ENCODE measurements at places on chromosomes 1 and 21.

DNA sequence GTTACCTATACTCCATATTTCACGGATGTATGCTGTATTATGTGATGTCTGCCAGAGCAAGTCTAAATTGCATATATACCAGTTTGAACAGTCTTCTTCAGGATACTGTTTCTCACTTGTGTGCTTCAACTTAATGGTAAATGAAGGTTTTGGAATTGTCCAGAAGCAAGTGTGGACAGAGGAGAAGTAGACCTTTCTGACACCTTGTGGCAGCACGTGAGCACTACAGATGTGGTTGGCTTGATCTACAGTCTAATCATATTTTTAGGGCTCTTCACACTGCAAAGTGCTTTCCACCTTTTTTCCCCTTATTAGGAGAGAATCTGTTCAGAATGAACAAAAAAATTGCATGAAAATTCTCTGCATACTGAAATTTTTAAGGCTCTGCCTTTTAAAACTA lies 10.9 kb downstream of the MORC3 start:
- no peak for DNase-seq

DNA sequence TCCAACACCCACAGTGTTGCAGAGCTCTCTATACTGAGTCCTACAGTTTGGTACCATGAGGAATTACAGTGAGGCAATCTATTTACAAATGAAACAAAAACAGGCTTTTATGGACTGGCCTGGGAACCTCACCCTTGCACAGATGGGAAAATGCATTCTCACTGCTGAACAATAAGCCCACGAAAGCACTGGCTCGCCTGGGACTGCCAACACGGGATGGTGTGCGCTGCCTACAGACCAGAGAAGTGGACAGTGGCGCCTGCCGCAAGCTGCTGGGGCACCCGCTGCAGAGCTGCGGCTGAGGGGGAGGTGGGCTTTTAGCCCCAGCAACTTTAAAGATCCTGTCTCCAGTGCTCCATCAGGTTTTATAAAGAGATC lies 28.5 kb upstream of the ABCG1 start:
- no peak for DNase-seq

GRCh38 chr1:235941876-235942624 lies 75.3 kb upstream of the LYST start:
- DNase-seq: no peak

DNA sequence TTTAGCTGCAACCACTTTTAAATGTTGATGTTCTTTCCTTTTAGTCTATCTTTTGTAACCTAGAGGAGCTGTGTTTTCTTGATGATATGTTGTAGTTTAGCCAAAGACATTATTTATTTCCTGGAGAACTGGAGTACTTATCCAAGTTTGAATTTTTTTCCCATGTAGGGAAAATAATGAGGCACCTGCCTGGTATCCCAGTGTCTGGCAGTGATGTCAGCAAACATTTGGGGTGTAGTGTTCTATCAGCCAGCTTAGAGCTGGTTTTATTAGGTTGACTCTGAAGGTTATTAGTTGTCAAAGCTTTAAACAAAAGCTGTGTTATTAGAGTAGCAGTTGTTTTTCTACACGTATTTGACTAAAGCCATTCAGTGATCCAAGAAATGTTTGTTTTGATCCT lies 3.2 kb downstream of the CTPS1 start:
- DNase-seq: no peak

GRCh38 chr1:246785494-246786111 lies 61.4 kb downstream of the SCCPDH start:
- peak; percentile 46 for DNase-seq

DNA sequence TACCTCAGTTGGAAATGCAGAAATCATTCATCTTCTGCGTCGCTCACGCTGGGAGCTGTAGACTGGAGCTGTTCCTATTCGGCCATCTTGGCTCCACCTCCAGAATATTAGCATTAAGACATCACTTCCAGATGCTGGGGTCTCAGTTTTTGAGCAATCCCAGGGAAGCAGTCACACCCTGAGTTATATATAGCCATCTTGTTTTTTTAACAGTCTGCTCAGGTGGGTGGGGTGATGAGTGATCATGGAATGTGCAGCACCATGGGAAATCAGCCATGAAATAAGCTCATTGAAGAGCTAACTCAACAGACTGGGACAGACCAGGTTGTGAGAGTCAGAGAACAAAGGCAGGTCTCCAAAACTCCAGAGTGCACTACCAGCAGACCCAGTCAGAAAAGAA lies 27.0 kb upstream of the HMGB4 start:
- no peak for DNase-seq

- no peak for DNase-seq
These were observed 11.8 kb downstream of the AGRN start for GRCh38 chr1:1031659-1032235.

DNA sequence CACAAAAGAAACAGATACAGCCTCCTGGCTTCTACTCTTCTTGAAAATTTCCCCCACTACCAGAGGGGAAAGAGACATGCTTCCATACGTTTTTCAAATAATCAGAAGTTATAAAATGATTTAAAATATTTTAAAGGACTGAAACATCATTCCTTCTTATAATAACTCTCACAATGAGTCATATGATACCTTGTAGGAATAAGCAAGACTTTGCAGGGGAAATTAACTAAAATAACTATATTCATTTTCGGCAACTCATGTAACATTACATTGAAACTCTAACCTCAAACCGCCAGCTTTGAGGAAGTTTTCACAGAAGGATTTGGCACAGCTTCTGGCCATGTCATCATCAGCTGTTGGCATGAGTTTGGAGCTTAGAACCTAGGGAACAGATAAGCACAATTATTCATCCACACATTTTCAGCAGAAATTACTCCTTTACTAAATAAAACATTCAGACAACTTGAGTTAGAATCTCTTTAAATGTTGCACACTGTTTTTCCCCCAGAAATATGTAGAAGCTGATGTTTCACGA lies 85.9 kb downstream of the USP24 start:
- no peak for DNase-seq

GRCh38 chr1:170790175-170790574 lies 126.2 kb downstream of the PRRX1 start:
- no peak for DNase-seq
